ENCODE measurements at places on chromosomes 3 and 15.

DNA sequence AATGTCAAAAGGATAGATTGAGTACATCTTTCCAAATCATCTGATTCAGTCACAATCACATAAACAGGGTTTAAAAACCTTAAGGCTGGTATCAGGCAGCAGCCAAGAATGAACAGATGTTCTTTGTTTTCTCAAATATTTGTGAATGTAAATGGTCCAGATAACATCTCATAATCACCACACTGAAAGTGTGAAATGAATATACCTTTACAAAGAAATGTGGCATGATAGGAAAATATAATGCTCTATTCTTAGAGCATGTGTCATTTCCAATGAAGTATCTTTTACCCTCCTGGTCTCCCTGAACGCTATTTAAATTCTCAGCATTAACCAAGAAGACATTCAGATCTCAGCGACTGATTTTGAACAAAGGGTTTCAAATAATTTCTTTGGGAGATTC lies 8.8 kb upstream of the ACTC1 start:
- no peaks in the 10 kb centered on the region for H3K4me1 ChIP-seq
- H3K27me3 ChIP-seq, result no peaks in the 10 kb centered on the region
- H3K27ac ChIP-seq, result no peak overlapping the region

GRCh38 chr3:183782576-183783276 lies 42.7 kb downstream of the MAP6D1 start:
- H3K27me3 ChIP-seq, result no peaks in the 10 kb centered on the region
- DNase-seq, result no peak
- no peak overlapping the region for H3K27ac ChIP-seq
- no peaks in the 10 kb centered on the region for H3K36me3 ChIP-seq
- no peaks in the 10 kb centered on the region for H3K4me1 ChIP-seq

GRCh38 chr3:99781761-99782160 lies 35.9 kb upstream of the CMSS1 start:
- H3K27ac ChIP-seq, result no peak overlapping the region
- no peaks in the 10 kb centered on the region for H3K36me3 ChIP-seq
- DNase-seq, result no peak
- H3K4me3 ChIP-seq, result no peak overlapping the region
- no peaks in the 10 kb centered on the region for H3K4me1 ChIP-seq
- no peaks in the 10 kb centered on the region for H3K27me3 ChIP-seq

DNA sequence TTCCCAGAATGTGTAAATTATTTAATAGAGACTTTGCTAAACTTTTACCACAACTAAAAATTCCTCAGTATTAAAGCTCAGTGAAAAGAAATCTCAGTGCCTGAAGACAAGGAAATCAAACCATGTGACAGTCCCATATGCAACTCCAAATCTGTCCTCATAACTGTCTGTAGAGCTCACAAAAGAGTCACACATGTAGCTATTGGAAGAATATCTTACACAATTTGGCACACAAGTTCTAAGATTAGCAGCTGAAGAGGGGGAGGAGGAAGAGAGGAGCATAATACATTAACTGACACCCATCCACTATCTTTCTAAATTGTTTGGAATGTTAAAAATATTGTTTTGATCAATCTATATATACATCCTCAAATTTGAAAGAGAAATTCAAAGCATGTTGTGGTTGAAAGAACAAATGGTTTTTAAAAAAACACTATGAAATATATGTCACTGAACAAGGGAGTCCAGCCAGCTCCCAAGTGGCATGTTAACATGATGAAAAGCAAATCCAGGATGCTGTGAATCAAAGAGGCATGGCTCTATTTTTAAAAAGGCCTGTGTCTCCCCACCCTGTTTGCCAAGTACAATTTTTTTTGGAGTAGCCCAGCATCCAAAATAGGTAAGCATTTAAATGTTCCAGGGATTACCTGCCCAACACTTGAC lies 126.3 kb upstream of the NANOGP8 start:
- H3K4me3 ChIP-seq, result no peak overlapping the region
- no peak overlapping the region for H3K27ac ChIP-seq
- no peaks in the 10 kb centered on the region for H3K36me3 ChIP-seq
- H3K27me3 ChIP-seq, result no peaks in the 10 kb centered on the region

DNA sequence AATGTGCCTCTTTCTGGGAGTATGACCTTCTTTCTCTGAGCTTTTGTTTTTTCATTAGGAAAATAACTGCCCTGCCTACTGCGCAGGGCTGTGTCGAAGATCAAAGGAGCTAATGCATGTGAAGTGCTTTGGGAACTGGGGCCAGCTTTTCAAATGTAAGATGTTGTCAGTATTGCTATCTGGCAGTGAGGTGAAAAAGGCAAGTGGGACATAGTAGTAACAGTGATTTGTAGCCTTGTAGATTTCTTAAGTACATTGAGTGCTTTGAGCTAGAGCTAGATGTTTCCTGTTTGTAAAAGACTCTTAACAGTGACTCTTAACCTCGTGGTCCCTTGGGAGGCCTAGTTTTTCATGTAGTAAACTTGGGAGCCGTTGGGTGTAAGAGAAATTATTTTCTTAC lies 126.5 kb downstream of the ECT2 start:
- no peaks in the 10 kb centered on the region for H3K36me3 ChIP-seq
- H3K27ac ChIP-seq, result no peak overlapping the region
- DNase-seq, result no peak
- no peaks in the 10 kb centered on the region for H3K27me3 ChIP-seq
- H3K4me1 ChIP-seq, result no peaks in the 10 kb centered on the region
- no peak overlapping the region for H3K4me3 ChIP-seq

- H3K36me3 ChIP-seq, result no peaks in the 10 kb centered on the region
- no peak overlapping the region for H3K27ac ChIP-seq
- no peak overlapping the region for H3K4me3 ChIP-seq
These were observed 402.2 kb downstream of the EPHB1 start for GRCh38 chr3:135197246-135197645.

DNA sequence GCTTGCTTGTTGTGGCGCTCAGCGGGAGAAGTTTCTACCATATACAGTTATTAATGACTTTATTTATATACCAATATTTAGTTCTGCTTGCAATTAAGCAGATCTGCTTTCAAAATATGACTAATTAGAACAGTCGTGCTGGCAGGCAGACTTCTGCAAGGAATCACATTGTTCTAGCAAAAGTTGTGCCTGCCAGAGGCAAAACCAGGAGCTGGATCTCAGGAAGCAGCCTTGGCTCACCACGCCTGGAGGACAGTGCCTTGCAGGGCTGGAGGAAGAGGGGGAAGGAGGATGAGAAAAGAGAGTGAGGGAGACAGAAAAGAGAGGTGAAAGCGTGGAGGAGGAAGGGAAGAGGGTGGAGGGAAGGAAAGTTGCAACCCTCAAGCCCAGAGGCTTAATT lies 160.3 kb downstream of the NUP210 start:
- no peaks in the 10 kb centered on the region for H3K4me1 ChIP-seq
- no peaks in the 10 kb centered on the region for H3K27me3 ChIP-seq
- no peak overlapping the region for H3K4me3 ChIP-seq
- DNase-seq, result no peak

DNA sequence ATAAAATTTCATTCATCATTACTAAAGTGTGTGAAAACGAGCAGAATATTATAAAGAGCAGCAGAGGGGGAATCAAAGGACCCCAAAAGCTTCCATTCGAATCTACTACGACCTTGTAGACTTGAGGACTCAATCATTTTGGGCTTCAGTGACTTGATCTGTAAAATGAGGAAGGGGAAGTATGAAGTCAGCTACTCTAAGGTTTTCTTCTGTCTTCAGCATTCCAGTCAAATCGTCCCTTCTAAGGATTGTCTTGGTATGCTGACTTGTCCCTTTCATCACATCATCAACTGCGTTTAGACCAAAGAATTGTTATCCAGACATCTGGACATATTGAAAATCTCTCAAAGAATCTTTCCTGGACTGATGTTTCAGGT lies 44.8 kb downstream of the PLD1 start:
- H3K36me3 ChIP-seq, result no peaks in the 10 kb centered on the region
- no peak for DNase-seq
- H3K4me1 ChIP-seq, result peaks cover 25% of the 10 kb centered on the region
- H3K27ac ChIP-seq, result no peak overlapping the region

GRCh38 chr15:101175401-101175800 lies 76.4 kb downstream of the CHSY1 start:
- no peaks in the 10 kb centered on the region for H3K27me3 ChIP-seq
- H3K4me3 ChIP-seq, result no peak overlapping the region
- DNase-seq, result no peak
- peaks cover 61% of the 10 kb centered on the region for H3K4me1 ChIP-seq

DNA sequence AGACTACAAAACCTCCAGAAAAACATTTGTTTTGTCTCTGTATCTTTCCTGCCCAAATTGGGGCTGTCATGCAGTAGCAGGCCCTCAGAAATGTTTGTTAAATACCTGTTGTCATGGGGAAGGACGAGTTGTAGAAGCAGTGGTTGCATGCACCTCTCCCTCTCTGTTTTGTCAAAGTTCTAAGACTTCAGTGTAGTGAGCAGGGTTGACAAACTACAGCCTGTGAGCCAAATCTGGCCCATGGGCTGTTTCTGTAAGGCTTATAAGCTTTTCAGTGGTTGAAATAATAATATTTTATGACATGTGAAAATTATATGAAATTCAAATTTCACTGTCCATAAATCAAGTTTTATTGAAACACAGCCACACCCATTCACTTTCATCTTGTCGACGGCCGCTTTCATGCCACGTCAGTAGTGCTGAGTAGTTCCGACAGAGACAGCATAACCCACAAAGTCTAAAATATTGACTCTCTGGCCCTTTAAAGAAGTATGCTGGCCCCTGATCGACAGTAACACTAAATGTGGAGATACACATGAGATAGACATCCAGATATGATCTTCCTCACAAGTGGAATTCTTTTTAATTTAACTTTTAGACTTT lies 102.9 kb downstream of the PDZRN3 start:
- H3K27ac ChIP-seq, result peak overlapping the region; percentile 69
- no peak overlapping the region for H3K4me3 ChIP-seq
- H3K36me3 ChIP-seq, result no peaks in the 10 kb centered on the region
- H3K27me3 ChIP-seq, result no peaks in the 10 kb centered on the region
- no peak for DNase-seq

GRCh38 chr3:21877214-21877754 lies 126.3 kb upstream of the ZNF385D start:
- no peaks in the 10 kb centered on the region for H3K4me1 ChIP-seq
- no peak overlapping the region for H3K27ac ChIP-seq
- no peak overlapping the region for H3K4me3 ChIP-seq
- no peaks in the 10 kb centered on the region for H3K36me3 ChIP-seq
- no peak for DNase-seq

DNA sequence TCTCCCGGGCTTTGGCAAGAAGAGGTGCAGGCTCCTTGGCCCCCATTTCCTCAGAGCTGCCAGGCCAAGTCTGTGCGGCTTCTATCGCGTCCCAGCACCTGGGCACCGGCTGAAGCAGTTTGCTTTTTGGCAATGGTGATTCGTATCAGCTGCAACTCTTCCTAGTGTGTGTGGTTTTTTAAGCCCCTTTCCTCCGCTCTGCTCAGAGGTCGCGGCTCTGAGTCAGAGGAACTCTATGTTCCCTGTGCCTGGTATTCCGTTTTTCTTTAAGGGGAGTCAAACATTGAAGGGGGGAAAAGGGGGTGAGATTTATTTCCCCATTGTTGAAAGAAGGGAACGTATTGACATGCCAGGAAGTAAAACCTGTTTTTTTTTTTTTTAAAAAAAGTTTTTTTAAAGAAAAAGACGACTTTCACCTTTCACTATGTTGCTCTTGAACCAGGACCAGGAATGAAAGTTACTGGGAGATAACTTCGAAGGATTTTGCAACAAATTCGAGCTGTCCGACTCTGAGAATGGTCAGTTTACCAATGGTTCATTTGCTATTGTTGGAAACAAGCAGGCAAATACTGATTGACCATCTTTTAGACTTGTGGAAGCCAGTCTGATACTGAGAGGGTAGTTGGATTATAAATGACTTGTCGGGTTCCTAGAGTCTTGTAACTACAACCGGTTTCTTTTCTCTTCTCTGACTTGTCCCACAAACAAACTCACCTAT lies 1.1 kb downstream of the ARMC8 start:
- H3K36me3 ChIP-seq, result no peaks in the 10 kb centered on the region
- H3K4me1 ChIP-seq, result peaks cover 27% of the 10 kb centered on the region
- peak overlapping the region; percentile 93 for H3K27ac ChIP-seq

- H3K27me3 ChIP-seq, result no peaks in the 10 kb centered on the region
- no peak overlapping the region for H3K4me3 ChIP-seq
- H3K4me1 ChIP-seq, result no peaks in the 10 kb centered on the region
- no peak for DNase-seq
These were observed 58.4 kb downstream of the MAP6D1 start for GRCh38 chr3:183766745-183767606.

All from vagina (tissue), 2 donors.